ENCODE measurements at places on chromosomes 16 and 17. TPM values are rescaled to one million over a fixed set of nuclear protein-coding genes. Genes with fewer than 3 reads are reported as not detected.

DNA sequence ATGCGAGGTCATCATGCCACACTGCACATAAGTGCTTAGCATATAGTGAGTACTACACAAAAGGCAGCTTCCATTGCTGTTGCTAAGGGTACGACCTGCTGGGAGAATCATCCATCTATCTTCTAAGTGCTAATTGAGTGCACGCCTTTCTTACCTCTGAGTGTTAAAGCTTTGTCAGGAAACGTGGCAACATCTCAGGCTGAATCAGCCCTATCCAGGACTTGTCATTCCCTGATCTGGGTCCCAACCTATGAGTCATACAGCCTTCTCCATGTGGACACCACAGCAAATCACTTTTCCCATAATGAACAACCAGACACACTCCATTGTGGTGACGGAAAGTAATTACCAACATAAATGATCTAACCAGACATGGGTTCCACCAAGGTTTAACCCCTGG, 201.1 kb upstream of the MAF start:
- no peak for DNase-seq

GRCh38 chr16:27549464-27549745, 308 bp downstream of the GTF3C1 start:
- no peak for DNase-seq

DNA sequence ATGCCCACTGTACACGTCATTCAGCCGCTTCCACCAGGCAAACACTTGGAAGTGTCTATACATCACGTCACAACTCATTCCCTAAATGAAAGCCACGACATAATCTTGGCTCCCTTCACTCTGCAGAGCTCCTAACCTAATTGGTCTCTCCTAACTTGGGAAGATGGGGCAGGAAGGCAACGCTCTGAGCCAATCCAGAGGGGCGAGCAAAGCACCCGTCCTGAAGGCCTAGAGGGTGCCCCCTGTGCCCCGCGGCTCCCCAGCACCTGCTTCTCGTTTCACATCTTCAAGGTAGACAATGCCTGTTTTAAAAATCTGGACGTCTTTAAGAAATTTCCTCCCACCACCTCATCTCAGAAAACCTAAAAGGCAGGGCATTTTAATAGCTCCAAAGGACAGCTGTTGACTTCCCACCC, 1.0 kb downstream of the CSNK2A2 start:
- DNase-seq: no peak

- no peak for DNase-seq
Measured at GRCh38 chr16:70395345-70395901, 43.5 kb downstream of the ST3GAL2 start.

DNA sequence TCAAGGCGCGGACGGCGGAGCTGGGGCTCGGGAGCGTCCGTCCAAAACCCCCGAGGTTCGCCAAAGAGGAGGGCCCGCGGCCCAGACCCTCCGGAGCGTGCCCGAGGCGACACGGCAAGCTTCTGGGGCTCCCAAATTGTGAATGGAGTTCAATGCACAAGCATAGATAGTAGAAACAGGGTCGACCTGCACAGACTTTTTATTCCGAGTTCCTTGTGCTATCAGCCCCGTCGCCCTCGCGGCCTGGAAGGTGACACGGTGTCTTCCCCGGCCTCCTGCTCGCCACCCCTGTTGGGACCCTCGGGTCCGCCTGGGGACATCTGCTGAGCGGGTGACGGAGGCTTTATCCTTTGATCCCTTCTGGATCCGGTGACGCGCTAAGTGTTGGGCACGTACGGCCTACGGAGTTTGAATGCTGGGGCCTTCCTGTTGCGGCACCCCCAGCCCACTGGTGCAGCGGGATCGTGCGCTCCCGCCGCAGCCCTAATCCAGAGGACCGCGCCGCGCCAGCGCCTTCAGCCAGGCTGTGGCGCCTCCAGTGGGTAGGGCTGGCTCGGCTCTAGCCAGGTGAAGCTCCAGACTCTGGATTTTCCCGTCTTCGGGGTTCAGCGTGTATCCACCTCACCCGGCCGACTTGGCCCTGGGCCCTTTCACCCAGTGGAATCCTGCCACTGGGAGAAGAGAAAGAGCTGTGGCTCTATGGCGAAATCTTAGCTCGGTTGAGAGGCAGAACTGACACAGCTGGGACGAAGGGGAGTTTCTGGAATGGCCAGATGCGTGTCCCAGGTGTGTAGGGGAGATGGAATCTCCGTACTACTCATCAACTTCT, 17.0 kb upstream of the NTN1 start:
- no peak for DNase-seq

DNA sequence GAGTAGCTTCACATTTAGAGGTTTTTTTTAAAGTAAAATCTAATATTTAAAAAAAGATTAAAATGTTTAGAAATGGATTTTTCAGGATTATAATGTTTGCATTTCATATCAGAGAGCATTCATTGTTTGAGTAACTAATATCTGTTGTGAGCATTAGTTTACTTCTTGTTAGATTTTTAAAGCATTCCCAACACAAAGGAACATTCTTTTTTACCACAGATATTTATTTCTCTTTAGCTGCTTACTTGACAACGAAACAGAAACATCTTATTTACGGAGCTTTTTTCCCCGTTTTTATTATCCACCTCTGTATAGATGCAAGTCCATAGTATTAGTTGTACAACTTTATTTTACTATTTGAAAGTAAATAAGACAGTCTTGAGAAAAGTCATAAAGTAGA, 53.0 kb downstream of the NFAT5 start:
- DNase-seq: no peak

DNA sequence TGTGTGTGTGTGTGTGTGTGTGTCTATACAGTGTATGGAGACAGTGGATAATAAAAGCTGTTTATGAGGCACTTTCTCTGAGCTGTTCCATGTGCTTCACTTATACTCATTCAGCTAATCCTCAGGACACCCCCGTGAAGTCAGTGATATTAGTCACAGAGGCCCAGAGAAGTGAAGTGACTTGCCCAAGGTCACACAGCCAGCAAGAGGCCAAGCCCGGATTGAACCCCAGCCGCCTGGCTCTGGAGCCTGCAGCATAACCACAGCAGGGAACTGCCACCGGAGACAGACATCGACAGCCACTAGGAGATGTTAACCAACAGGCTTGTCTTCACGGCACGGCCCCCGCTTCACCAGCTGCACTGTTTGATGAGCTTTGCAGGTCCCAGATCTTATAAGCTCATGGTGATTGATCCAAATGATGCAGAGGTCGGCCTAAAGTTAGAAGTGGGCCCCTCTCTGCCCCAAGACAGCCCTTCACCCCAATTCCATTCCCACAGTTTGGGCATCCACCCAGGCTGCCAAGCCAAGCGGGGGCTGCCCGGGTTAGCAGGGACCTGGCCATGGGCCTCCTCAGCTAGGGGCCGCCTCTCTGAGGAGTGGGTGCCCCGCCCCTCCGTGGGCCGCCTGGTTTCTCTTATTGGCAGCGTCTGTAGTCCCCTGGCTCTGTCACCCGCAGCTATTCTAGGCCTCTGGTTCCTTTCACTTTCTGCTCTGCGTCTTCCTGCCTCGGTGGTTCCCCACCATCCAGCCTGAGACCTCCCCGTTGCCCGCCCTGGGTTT, 30.9 kb downstream of the SOCS1 start:
- no peak for DNase-seq

DNA sequence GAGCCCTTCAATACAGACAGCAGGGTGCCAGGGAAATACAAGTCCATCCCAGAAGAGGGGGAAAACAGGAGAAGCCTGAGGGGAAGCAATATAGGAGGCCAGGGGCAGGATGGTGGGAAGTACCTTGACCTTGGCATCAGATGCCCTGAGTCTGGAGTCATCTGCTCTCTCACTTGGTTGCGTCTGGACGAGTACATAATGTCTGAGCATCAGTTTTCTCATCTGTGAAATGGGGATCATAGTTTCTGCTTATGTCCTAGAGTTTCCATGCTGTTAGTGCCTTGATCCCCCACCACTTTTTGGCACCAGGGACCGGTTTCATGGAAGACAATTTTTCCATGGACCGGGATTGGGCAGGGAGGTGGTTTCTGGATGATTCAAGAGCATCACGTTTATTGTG, 2.3 kb downstream of the STAT5A start:
- no peak for DNase-seq

- peak; percentile 60 for DNase-seq
Measured at GRCh38 chr16:88754912-88755744, 29.9 kb downstream of the PIEZO1 start.

GRCh38 chr17:34116306-34116705, 138.8 kb upstream of the CCL2 start:
- no peak for DNase-seq

GRCh38 chr17:58278661-58279015, 2.1 kb downstream of the MPO start:
- no peak for DNase-seq

DNA sequence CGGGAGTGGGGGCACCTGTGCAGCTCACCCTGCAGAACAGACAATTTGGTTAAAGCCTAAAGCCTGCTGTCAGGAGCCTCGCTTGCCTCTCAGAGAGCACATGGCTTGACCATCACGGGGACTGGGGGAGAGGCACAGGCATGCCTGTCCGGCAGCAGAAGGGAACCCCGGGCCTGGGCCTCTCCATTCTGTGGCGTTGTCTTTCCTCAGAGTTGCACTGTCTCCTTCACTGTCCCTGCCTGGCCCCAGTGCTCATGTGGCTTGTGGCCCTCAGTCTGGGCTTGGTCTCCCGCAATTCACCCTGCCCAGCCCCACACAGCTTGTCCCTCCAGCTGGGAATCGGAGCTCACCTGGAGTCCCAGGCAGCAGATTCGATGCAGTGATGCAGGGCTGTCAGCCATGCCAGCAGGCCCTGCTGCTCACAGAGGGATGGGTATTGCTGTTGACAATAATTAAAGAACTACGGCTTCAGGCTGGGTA, 189.9 kb downstream of the SEC14L1 start:
- no peak for DNase-seq

GRCh38 chr17:75124819-75125162, 6.8 kb downstream of the NT5C start:
- no peak for DNase-seq

DNA sequence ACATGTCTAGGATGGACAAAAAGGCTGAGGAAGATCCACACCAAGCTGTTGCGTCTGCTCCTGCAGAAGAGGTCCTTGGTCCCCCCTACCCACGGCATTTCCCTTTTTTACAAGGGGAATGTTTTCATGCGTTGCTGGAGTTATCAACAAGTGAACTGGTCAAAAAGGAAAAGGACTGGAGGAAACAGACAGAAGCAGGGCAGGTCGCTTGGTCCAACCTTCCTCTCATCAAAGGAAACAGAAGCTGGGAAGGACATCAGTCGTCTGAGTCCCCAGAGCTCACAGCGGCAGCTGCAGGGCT, 26.1 kb downstream of the PIEZO1 start:
- DNase-seq: no peak

DNA sequence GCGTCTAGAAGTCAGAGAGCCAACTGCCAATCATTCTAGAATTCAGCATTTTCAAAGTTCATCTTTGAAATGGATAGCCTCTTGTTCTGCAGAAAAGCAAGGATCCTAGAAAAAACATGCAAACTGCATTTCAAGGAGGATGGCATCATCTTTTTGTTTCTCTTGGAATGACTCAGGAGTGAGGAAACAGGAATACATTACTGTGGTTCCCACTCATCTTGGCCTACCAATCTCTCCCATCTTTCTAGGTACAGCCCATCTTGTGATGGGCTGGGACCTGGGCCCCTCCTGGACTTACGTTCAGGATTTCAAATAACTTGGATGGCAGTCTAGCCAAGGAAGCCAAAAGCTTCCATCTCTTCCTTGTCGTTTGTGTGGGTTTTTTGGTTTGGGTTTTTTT, 363.4 kb downstream of the CDH13 start:
- peak; percentile 32 for DNase-seq

GRCh38 chr17:59277031-59277430, 54.4 kb upstream of the YPEL2 start:
- no peak for DNase-seq

DNA sequence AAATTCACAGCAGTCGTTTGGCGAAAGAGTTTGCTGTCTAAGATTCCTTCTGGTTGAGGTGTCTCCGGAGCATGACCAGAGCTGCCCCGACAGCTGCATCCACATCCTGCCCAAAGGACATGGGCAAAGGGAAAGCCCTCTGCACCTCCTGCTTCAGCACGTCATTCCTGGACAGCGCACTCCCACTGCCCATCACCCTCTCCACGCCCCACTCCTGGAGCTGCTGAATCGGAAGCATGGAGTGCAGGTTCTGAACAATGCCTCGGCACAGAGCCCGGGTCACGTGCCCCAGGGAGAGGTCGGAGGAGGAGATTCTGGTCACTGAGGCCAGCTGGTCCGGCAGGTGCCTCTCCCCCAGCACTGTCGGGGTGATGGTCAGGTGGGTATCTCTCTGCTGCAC, 1.3 kb upstream of the TRPV1 start:
- no peak for DNase-seq

DNA sequence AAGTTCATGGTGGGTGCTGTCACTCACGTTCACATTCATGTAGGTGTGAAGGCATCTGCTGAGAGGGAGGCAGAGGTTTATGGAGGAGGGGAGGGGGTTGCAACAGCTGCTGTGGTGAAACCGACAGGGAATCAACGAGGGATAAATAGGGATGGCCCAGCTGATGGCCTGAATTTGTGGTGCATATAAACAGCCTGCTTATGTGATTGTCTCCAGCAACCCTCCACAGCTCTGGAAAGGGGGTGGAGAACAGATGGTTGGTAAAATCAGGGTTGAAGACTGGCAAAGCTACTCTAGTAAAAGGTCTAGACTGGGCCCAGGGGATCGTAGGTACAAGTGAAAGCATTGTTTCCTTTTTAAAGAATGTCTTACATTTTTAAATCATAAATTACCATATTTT, 53.7 kb downstream of the IQCK start:
- no peak for DNase-seq

DNA sequence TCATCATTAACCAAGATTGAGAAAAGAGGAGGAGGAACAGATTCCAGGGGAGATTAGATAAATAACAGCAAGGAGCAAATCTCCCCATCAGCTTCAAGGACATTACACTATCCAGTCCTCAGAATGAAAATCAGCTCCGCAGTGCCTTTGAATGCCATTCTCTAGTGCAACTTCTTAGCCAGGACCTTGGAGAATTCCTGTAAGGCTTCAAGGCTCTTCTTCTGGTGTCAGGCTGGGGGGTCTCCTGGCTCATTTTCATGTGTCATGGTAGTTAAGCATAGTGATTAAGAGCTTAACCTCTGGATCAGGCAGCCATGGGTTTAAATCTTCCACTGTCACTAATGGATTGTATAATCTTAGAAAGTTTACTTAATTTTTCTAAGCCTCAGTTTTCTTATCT, 137.3 kb upstream of the CCL2 start:
- no peak for DNase-seq

GRCh38 chr17:72774236-72774635, 318.3 kb downstream of the SLC39A11 start:
- no peak for DNase-seq

Gene DVL2
- 5.1 TPM for polyA plus RNA-seq

Gene SEZ6
- not detected for polyA plus RNA-seq

Gene RASD1
- polyA plus RNA-seq: 0.55 TPM

Gene SNTB2
- 72.0 TPM for polyA plus RNA-seq

Gene NMT1
- polyA plus RNA-seq: 60.6 TPM

Gene KRTAP2-3
- 1.3 TPM for polyA plus RNA-seq

Gene ZP2
- not detected for polyA plus RNA-seq
